Sigmoid colon (tissue), 7 donors: ENCODE measurements at places on chromosomes 6 and 20. TPM values are rescaled to one million over a fixed set of nuclear protein-coding genes. Genes with fewer than 3 reads are reported as not detected.

DNA sequence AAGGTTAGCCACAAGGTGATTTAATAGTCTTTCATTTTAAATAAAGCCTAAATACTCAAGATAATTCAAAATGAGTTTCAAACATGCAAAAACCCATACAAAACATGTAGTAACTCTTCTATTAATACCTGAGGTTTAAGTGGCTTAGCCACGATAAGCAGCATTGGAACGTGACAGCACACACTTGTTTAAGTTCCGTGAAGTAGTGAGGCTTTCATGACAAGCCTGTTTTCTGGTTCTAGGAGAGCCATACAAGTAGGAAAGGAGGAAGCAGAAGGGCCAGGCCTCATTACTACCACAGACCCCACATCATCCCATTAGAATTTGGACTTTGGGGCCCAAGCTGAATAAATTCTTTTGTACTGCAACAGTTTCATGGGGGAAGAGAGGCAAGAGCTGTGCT lies 54.3 kb upstream of the PRND start:
- no peak for DNase-seq

Gene EFCAB8
- 0.71 TPM for total RNA-seq

Gene GPX5
- total RNA-seq = not detected

Gene SIRPB2
- 9.6 TPM for total RNA-seq

DNA sequence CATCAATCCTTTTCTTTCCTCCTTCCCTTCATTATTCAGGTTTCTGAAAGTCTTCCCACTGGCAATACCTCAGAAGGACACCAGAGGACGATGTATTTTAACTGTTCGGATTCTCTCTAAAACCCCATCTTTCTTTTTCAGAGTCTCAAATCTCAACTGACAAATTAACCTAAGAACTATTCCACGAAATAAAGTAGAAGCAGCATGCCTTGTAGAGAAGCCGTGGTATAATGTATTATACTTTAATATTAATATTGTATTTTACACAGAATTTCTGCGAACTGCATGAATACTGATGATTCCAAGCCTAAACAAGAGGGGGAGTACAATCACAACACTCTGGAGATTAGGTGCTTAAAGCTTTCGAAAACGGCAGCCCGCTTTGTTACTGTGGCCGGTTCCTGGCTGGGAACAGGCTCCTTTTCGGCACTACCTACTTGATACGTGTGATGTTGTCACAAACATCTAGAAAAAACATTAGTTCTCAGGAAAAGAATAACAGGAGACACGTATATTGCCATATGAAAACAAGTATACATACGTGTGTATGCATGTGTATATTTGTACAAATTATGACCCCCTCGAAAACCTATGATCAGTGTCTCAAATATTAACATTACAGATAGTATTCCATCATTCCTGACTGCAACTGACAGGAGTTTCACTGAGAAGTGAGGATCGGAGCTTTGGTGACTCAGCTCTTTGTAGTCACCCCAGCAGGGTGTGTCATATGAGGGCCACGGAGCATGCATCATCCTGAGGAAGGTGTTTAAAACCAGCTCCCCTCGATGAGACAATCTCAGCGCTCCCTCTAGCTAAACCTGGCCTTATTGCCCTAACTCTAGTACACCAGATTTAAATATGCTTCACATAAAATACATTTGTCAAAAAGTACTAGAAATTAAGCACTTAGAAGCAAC lies 319.7 kb upstream of the TCF21 start:
- peak; percentile 68 for DNase-seq

DNA sequence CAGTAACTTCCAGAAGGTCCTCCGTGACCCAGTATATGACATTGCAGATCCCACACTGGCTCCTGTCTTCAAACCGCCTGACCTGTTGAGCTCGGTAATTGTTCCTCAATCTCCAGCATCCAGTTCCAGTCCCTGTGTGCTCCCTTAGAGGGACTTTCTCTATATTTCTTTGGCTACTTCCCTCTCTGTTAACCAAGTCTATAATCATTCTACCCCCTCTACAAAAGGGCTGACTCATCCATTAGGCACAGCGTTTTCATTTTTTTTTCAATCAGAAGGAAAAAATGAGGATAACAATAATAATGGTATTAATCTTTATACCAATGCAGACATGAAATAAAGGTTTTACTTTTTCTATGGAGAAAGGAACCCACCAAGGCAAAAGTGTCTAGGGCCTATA lies 69.3 kb downstream of the FAM229B start:
- DNase-seq = no peak

Gene ENPP5
- total RNA-seq = 0.71 TPM

Gene SLC22A16
- total RNA-seq = not detected

- DNase-seq = no peak
These were observed 109.2 kb upstream of the ADGRF1 start for GRCh38 chr6:47151232-47151898.

DNA sequence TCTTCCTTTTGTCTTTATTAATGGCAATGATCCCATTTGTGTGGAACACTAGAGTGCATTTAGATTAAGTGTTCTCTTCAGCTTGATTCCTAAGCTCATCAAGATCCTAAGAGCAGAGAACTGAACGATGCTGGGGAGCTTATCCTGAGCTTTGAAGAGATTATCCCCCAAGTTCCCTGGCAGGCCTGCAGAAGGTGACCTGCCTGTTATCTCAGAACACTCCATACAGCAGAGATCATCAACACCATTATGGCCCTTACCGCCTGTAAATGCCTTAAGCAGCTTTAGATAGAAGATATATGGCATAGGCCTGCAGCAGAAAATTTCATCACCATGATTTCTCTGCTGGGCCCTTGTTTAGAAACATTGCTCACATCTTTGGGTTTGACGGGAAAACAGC lies 779.9 kb upstream of the MAP3K7 start:
- no peak for DNase-seq

- no peak for DNase-seq
These were observed 255.8 kb downstream of the NFATC2 start for GRCh38 chr20:51286758-51287157.
